NCI-H2081 (cell line): ENCODE measurements at places on chromosomes 7 and 10.
A peak's percentile ranks its signal among the peaks of the same experiment; 100 is the strongest.

DNA sequence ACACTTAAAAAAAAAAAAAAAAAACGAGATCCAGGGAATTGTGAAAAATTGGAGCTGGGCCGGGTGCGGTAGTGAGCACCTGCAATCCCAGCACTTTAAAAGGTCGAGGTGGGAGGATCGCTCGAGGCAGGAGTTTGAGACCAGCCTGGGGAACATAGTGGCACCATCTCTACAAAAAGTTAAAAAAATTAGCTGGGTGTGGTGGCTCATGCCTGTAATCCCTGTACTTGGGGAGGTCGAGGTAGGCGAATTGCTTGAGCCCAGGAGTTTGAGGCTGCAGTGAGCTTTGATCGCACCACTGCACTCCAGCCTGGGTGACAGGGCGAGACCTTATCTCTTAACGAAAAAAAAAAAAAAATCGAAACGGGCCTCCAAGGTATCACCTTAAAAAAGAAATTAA is 2.0 kb downstream of the CLDN4 start:
- DNase-seq: no peak

- peak; percentile 47 for DNase-seq
Measured at GRCh38 chr10:95661818-95662217, 5.3 kb upstream of the ALDH18A1 start.

DNA sequence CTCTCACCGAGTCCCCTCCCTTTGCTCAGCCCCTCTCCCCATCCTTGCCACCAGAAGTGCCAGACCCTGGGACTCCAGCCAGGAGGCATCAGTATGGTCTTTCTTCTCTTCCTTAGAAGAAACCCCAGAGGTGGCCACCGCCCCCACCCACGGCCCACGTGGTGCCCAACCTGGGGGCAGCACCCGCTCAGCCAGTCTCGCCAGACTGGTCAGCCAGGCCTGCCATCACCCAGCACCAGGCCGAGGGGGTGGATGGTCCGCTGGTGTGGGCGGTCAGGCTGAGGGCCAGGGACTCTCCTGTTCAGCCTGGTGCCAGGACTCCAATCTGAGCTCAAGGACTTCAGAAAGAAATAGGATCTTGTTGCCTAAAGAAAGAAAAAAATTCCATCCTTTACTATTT is 5.8 kb upstream of the CLDN4 start:
- no peak for DNase-seq

DNA sequence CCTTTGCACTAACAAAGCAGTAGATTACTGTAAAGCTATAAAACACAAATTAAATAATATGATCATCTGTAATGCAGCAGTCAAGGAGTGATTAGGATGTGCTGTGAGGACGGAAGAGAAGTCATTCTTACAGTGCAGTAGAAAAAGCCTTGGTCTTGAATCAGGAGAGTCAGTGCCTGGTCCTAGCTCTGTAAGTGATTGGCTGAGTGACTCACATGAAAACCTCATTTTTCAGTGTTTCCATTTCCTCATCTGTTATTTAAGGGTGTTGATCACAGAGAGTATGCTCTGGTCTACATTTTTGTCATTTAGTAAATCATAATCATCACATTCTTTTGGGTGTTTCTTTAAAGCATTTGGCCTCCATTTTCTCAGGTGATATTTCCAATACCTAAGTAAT is 717.8 kb downstream of the LRMDA start:
- DNase-seq: no peak

GRCh38 chr10:131424836-131425491 is 113.4 kb upstream of the TCERG1L start:
- DNase-seq: no peak

DNA sequence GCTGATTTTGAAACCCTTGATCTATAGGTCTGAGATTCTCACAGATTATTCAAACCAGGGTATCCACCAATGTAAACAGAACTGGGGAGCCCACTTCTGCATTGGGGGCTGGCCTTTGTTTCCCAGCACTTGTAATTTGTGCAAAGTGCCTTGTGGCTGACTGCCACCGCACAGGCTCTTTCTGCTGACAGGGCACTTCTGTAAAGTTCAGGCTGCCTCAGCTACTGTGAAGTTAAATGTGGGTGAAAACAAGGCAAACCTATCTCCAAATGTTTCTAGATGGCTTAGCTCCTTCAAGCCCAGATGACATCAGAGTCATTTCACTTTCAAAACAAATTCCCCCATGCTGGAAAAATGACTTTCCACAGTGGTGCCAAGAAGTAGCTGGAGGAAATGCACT is 54.7 kb downstream of the GRID1 start:
- DNase-seq: no peak

- no peak for DNase-seq
Measured at GRCh38 chr10:17227367-17228090, 512 bp upstream of the VIM start.

DNA sequence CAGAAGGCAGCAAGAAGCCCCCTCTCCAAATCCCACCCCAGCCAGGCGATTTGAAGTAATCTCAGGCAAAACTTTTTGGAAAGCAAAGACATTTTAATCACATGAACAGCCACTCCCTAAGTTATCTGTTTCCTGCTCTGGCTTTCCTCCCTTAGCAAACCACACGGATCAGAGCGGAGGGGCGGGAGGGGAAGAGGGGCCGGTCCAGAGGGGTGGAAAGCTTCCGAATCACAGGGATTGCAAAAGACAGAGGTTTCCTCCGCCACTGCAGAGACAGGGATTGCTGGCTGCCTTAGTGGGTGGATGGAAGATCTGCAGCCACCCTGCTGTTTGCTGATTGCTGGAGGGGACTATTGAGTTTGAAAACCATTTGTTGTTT is 41.2 kb downstream of the ZCCHC24 start:
- no peak for DNase-seq

GRCh38 chr7:149254181-149254858 is 7.7 kb upstream of the ZNF783 start:
- DNase-seq: no peak

DNA sequence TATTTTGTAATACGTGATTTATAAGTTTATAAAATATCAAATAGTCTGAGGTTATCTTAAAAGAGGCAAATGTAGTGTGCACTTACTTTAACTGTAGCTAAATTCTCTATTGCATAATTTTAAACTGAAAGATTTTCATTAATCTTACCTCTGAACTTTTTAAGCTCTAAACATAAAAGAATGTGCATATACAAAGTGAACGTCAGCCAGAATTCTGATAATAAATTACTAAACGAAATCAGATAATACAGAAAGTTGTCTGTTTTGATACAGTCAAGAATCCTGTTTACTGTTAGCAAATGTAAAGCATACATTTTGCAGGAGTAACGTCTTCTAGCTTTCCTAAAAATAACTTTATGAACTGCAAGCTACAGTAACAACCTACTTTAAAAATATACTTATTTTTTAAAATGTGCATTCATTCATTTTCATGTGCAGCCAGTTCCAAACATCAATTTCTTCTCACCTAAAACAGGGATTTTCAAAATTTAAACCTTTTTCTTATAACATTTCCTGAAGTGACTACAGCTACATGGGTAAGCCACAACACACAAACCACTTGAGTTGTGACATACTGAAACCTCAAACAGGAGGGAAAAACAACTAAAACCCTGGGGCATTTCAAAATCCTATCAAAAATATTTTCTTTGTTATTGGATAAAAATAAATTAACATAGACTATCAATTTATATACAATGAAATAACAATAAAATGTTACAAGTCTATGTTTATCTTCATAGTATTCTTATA is 92.7 kb downstream of the RNLS start:
- no peak for DNase-seq

GRCh38 chr7:20365486-20365885 is 34.8 kb downstream of the ITGB8 start:
- no peak for DNase-seq

GRCh38 chr7:15336146-15336545 is 225.7 kb downstream of the AGMO start:
- DNase-seq: no peak

- DNase-seq: peak; percentile 37
Measured at GRCh38 chr10:123043409-123043925, 34.7 kb downstream of the ACADSB start.

DNA sequence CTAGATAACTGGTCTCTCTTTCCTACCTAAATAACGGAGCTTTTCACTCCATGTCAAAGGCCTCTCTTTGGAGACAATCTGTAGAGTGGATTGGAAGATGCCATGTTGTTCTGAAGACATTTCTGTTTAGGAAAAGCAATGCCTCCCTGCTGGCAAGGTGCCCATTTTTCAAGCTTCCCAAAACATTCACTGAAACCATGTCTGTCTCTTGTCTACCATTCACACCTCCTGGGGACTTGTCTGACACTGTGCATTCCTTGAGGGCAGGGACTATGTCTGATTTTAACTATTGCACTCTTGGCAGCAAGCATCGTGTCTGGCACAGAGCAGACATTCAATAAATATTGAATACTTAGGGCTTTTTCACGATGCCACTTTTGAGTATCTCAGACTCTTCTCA is 528.9 kb upstream of the NRP1 start:
- no peak for DNase-seq

DNA sequence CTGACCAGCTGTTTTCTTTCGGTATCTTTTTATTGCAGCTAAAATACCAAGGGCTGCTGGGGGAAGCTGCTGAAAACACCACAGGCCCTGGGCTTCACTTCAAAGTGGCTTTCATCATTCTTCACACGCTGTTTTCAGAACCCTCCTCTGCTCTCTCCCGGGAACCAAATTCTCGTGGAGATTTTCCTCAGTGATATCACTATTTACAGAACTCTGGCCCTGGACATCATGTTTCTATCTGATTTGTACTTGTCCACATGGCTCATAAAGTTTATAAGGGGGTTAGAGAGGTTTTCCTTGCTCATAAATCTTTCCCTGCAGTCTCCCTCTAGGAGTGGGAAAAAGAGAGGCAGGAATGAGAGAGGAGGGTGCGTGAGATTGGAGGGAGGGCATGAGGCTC is 177.4 kb upstream of the NPVF start:
- DNase-seq: no peak

DNA sequence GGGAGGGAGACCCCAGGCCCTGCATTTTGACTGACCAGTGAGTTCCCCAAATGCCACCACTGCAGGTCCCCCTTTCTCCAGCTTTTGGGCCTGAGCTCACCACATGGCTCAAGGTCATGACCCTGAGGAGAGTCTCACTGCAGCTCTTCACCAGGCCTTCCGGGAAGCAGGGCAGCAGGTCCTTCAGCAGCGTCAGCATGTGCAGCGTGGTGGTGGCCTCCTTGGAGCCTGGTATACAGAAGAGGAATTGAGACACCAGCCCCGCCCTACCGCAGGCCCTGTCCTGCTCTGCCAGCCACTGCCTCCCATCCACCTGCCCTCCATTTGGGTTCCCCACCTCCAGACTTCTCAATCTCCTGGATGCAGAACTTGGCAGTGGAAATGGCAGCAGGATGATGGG is 13.0 kb downstream of the RRP12 start:
- no peak for DNase-seq

DNA sequence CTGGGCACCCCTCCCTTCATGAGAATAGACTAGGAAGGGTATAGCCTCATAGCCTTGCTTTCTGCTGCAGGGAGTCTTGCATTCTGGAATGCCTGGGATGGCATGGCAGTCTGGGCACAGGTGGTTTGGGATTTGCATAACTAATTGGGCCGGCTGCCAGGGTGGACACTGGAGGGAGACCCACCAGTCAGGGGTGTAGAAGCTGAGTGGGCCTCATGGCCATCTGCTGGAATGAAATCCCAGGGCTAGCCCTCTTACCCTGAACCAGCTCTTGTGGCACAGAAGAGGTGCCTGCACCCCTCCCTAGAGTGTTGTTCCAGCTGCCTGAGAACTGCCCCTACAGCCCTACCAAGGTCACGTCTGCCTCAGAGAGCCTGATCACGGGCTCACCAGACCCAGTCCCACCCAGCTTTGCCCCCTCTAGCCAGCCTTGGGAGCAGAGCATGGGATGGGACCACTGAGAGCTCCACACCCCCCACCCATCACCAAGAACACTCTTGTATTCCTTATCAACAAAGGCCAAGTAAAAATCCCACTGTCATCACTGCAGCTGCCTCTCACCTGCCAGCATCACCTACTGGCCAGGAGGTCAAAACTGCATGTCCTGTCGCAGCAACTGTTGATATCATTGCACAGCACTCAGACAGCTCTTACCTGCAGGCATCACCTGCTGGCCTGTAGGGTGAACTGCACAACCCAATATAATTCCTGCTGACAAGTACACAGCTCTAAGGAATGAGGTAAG is 148.9 kb downstream of the ZEB1 start:
- no peak for DNase-seq

DNA sequence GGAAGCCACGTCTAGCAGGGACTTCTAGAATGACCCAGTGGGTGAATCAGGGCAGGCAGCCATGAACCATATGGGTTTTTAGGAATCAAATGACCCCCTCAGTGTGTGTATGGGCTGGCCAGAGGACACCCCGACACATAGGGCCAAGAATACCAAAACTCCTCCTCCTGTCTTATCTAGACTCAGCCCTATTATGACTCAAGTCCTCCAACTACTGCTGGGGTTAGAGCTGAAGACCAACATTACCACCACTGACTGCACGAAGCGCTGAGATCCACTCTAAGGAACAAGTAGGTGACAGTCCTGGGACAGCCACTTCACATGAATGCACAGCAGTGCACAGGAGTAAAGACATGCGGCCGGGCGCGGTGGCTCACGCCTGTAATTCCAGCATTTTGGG is 11.5 kb upstream of the SVOPL start:
- DNase-seq: no peak

- DNase-seq: no peak
Measured at GRCh38 chr7:28704706-28705105, 253.4 kb downstream of the TRIL start.

DNA sequence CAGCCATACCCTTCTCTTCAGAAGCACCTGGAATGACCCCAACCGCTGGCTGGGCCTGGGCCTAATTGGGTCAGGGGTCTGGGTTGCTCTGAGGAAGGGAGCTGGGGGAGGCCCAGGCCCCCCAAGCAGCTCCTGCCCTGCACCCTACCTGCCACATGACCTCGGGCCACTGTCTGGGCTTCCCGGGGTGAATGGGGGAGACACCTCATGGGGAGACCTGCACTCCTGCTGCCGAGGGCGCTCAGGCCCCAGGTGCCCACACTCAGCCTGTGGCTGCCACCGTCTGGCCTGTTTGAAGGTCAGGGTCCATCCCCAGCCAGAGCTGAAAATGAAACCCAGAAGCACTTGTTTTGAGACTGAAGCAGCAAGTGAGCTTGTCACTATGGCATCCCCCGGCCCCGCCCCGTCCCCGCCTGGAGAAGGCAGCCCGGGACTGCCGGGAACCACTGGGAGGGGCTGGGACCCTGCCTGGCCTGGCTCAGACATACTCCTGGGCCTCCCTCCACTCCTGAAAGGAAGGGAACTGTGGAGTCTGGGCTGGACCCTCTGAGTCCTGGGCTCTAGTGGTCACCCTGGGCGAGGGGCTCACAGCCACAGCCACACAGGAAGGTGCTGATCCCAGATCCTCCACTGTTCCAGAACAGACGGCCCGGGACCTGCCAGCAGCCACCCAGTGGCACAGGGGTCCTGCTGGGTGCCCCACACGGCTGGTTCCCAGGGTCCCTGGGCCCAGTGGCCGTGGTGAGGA is 7.4 kb upstream of the MICALL2 start:
- DNase-seq: no peak
